Aorta (tissue), 5 donors: ENCODE measurements at places on chromosomes 5 and 9. TPM values are rescaled to one million over a fixed set of nuclear protein-coding genes. Genes with fewer than 3 reads are reported as not detected.

The SLC6A19 gene
- 9.5 TPM for polyA plus RNA-seq

- no peak overlapping the region for H3K4me3 ChIP-seq
- no peak for DNase-seq
- H3K4me1 ChIP-seq: no peaks in the 10 kb centered on the region
- H3K36me3 ChIP-seq: no peaks in the 10 kb centered on the region
Observed at GRCh38 chr9:15140051-15140450, 167.0 kb downstream of the TTC39B start.

- no peak for DNase-seq
- H3K27ac ChIP-seq: no peak overlapping the region
- no peak overlapping the region for H3K4me3 ChIP-seq
- no peaks in the 10 kb centered on the region for H3K36me3 ChIP-seq
- no peaks in the 10 kb centered on the region for H3K4me1 ChIP-seq
Observed at GRCh38 chr5:108743319-108743718, 4.4 kb upstream of the FER start.

DNA sequence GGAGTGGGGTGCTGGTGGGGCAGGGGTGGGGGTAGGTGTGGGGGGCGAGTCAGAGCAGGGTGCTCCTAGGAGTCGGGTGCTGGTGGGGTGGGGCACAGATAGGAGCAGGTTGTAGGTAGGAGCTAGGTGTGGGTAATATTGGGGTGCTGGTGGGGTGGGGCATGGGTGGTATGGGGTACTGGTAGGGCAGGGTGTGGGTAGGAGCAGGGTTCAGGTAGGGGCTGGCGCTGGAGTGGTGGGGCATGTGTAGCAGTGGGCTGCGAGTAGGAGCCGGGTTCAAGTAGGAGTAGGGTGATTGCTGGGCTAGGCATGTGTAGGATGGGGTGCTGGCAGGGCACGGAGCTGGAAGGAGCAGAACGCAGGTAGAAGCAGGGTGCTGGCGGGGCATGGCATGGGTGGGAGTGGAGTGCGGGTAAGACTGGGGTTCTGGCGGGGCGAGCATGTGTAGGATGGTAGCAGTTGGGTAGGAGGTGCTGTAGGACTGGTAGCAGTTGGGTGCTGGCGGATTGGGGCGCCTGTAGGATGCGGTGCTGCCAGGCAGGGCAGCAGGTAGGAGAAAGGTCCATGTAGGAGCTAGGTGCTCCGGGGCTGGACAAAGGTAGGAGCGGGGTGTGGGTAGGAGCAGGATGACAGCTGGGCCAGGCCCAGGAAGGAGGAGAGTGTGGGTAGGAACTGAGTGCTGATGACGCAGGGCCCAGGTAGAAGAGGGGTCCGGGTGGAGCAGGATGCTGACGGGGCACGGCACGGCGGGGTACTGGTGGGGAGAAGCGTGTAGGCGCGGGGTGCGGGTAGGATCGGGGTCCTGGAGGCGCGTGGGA lies 105.5 kb upstream of the SIMC1 start:
- H3K27me3 ChIP-seq: no peaks in the 10 kb centered on the region
- no peaks in the 10 kb centered on the region for H3K4me1 ChIP-seq
- H3K4me3 ChIP-seq: no peak overlapping the region
- no peak overlapping the region for H3K27ac ChIP-seq

GRCh38 chr9:83521011-83521410 lies 17.2 kb downstream of the FRMD3 start:
- no peak for DNase-seq
- no peak overlapping the region for H3K4me3 ChIP-seq
- no peaks in the 10 kb centered on the region for H3K36me3 ChIP-seq
- no peaks in the 10 kb centered on the region for H3K4me1 ChIP-seq
- H3K27ac ChIP-seq: no peak overlapping the region
